Thoracic aorta (tissue), 2 donors: ENCODE measurements at places on chromosomes 1 and 21. TPM values are rescaled to one million over a fixed set of nuclear protein-coding genes. Genes with fewer than 3 reads are reported as not detected.

DNA sequence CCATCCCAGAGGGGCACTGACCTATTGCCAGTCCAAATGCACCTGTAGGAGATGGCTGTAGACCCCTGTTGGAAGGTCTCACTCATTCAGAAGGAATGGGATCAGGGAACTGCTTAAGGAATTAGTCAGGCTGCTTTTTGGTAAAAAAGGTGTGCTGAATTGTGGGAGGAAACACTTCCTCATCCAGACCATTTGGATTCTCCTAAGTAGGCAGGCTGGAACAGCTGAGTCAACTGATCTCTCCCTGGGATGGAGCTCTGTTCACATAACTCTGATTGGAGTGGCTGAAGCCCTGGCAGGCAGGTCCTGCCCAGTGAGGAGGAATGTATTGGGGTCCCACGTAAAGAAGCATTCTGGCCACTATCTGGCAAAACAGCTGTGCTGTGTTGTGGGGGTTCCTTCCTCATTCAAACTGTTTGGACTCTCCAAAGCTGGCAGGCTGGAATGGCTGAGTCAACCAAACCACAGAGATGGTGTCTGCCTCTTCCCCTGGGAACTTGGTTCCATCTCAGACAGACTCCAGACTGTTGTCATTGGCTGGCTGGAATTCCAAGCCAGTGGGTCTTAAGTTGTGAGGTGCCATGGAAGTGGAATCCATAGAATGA lies 70.7 kb upstream of the PDC start:
- no peaks in the 10 kb centered on the region for H3K36me3 ChIP-seq
- no peak for DNase-seq
- H3K4me3 ChIP-seq: no peak overlapping the region
- H3K27me3 ChIP-seq: no peaks in the 10 kb centered on the region
- H3K27ac ChIP-seq: no peak overlapping the region

FTCD gene
- not detected for total RNA-seq

DNA sequence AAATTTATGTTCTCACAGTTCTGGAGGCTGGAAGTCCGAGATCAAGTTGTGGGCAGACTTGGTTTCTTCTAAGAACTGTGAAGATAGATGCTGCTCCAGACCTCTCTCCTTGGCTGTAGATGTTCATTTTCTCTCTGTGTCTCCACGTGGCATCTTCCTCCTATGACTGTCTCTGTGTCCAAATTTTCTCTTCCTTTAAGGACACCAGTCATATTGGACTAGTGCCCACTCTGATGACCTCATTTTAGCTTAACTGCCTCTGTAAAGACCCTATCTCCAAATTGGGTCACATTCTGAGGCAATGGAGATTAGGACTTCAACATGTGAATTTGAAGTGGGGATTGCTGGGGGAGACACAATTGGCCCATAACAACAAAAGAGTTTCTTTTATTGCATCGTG lies 125.3 kb upstream of the ETS2 start:
- H3K4me3 ChIP-seq: no peak overlapping the region
- DNase-seq: no peak
- peak overlapping the region; percentile 67 for H3K27ac ChIP-seq

GRCh38 chr1:209190591-209191261 lies 392.8 kb upstream of the CAMK1G start:
- H3K27ac ChIP-seq: no peak overlapping the region
- no peaks in the 10 kb centered on the region for H3K4me1 ChIP-seq
- H3K27me3 ChIP-seq: no peaks in the 10 kb centered on the region
- H3K36me3 ChIP-seq: no peaks in the 10 kb centered on the region

HSPB7 gene
- 430 TPM for total RNA-seq

GRCh38 chr1:206087091-206087490 lies 30.1 kb downstream of the AVPR1B start:
- no peak for DNase-seq
- H3K36me3 ChIP-seq: no peaks in the 10 kb centered on the region
- H3K27me3 ChIP-seq: no peaks in the 10 kb centered on the region

- H3K27me3 ChIP-seq: no peaks in the 10 kb centered on the region
- no peaks in the 10 kb centered on the region for H3K36me3 ChIP-seq
- DNase-seq: no peak
- no peak overlapping the region for H3K4me3 ChIP-seq
- H3K27ac ChIP-seq: no peak overlapping the region
These were observed 80.0 kb downstream of the DESI2 start for GRCh38 chr1:244732851-244733450.

- no peak overlapping the region for H3K4me3 ChIP-seq
- DNase-seq: no peak
- no peaks in the 10 kb centered on the region for H3K4me1 ChIP-seq
- no peak overlapping the region for H3K27ac ChIP-seq
These were observed 186.9 kb downstream of the RRAGC start for GRCh38 chr1:38672692-38673091.

- H3K27me3 ChIP-seq: no peaks in the 10 kb centered on the region
- DNase-seq: no peak
- H3K27ac ChIP-seq: no peak overlapping the region
- H3K4me3 ChIP-seq: no peak overlapping the region
- peaks cover 10% of the 10 kb centered on the region for H3K36me3 ChIP-seq
These were observed 3.4 kb downstream of the HMGN1 start for GRCh38 chr21:39345440-39345839.
